M059J (cell line): ENCODE measurements at places on chromosomes 11 and 22.
A peak's percentile ranks its signal among the peaks of the same experiment; 100 is the strongest.

DNA sequence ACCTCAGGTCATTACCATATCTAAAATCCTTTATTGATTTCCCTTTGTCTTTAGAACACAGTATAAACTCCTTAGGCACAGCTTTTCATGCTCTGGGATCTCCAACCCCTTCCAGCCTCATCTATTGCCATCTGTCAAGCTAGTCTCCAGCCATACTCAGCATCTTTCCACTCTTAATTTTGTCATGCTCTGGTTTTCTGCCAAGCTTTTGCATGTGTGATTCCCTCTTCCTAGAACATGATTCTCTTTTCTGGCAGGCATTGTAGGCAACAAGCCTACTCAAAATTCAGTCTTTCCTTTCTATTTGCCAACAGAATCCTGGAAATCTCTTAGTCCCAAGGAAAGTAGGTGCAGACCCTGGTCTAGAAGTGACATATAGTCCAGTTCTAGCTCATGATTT, 35.5 kb upstream of the SLC6A5 start:
- no peak for DNase-seq

DNA sequence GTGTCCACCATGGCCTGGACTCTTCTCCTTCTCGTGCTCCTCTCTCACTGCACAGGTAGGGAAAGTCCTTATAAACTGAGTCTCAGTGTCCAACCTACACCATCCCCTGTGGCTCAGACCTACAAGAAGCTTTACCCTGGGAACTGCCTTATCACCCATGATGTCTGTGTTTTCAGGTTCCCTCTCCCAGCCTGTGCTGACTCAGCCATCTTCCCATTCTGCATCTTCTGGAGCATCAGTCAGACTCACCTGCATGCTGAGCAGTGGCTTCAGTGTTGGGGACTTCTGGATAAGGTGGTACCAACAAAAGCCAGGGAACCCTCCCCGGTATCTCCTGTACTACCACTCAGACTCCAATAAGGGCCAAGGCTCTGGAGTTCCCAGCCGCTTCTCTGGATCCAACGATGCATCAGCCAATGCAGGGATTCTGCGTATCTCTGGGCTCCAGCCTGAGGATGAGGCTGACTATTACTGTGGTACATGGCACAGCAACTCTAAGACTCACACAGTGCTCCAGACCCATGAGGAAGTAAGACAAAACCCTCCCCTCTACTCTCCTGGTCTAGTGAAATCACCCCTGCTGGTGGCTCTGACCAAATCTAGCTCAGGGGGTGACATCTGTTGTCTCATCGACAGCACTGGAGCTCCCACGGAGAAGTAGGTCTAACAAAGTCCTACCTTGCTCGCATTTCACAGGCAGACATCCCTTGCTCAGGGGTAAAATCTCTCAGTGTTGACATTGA, 74.3 kb downstream of the VPREB1 start:
- no peak for DNase-seq

DNA sequence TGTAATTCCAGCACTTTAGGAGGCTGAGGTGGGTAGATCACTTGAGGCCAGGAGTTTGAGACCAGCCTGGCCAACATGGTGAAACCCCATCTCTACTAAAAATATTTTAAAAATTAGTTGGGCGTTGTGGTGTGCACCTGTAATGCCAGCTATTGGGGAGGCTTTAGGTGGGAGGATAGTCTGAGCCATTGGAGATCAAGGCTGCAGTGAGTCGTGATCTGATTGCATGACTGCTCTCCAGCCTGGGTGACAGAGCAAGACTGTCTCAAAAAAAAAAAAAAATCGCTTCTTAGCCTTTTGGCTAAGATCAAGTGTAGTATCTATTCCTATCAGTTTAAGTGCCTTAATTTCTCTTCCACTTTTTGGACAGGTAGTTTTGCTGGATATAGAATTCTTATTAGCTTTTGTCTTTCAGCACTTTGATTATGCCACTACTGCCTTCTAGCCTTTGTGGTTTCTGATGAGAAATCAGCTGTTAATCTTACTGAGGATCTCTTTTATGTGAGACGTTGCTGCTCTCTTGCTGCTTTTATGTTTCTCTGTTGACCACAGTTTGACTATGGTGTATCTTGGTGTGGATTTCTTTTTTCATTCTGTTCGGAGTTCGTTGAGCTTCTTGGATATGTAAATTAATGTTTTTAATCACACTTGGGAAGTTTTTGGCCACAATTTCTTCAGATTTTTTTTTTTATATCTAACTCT, 24.7 kb downstream of the CHEK1 start:
- no peak for DNase-seq

- peak; percentile 75 for DNase-seq
Observed at GRCh38 chr11:101049123-101049522, 80.5 kb downstream of the PGR start.

DNA sequence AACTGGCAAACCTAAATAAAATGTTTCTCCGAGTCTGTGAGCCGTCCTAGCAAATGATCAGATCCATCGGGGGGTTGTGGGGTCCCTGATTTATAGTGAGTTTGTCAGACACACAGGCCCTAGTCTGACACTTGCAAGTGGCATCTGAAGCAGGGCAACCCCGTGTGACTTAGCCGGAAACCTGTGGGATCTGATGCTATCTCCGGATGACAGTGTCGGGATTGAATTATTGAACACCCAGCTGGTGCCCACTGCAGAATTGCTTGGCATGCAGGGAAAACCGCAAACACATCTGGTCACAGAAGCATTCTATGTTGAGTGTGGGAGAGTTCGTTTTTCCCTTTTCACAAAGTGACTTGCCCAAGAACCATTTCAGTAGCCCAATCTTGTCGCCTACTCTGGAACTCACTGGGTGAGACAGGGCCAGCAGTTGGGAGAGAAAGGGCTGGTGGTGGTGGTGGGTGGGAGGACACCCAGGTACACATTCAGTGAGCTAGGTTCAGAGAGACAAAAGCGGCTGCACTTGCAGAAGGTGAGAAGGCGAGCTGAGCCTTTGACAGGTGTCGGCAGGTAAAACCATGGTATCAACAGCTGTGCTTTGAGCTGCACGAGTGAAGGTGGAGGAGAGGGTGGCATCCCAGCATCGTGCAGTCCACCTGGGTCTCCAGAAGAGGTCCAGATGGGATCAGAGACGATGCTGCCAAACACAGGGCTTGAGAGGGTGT, 33.7 kb upstream of the B3GAT1 start:
- DNase-seq, result no peak

- DNase-seq, result no peak
Observed at GRCh38 chr11:2474059-2474901, 29.5 kb downstream of the KCNQ1 start.

DNA sequence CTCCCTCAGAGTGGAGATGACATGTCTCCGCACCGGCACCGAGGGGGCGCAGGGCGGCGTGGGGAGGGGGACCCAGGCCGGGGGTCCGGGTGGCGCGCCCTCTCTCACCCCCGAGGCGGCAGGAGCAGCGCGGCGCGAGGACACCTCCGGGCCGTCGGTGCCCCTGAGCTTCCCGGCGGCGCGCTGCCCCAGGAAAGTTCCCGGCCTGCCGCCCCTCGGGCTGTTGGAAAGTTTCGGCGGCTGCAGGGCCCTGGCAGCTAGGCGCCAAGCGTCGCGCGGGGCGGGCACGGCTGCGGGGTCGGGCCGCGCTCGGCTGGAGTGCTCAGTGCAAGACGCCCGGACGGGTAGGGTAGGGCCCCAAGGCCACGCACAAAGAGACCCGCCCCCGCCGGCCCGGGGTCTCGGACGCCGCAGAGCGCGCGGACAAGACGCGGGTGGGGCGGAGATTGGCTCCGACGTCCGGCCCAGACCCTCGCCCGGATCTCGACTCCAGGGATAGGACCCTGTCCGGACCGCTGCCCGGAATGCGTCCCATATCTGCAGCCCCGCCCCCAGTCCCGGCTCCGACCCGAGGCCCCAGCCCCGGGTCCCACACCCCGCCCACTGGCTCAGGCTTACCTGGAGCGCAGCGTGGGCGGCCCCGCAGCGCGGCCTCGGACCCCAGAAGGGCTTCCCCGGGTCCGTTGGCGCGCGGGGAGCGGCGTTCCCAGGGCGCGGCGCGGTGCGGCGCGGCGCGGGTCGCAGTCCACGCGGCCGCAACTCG, 471 bp downstream of the ARVCF start:
- no peak for DNase-seq

- DNase-seq, result peak; percentile 98
Observed at GRCh38 chr11:69321877-69322361, 28.0 kb downstream of the MYEOV start.

- DNase-seq, result no peak
Observed at GRCh38 chr11:105027678-105028077, 4.7 kb upstream of the CASP5 start.

GRCh38 chr11:70606248-70606950, 208.1 kb downstream of the CTTN start:
- DNase-seq, result no peak

DNA sequence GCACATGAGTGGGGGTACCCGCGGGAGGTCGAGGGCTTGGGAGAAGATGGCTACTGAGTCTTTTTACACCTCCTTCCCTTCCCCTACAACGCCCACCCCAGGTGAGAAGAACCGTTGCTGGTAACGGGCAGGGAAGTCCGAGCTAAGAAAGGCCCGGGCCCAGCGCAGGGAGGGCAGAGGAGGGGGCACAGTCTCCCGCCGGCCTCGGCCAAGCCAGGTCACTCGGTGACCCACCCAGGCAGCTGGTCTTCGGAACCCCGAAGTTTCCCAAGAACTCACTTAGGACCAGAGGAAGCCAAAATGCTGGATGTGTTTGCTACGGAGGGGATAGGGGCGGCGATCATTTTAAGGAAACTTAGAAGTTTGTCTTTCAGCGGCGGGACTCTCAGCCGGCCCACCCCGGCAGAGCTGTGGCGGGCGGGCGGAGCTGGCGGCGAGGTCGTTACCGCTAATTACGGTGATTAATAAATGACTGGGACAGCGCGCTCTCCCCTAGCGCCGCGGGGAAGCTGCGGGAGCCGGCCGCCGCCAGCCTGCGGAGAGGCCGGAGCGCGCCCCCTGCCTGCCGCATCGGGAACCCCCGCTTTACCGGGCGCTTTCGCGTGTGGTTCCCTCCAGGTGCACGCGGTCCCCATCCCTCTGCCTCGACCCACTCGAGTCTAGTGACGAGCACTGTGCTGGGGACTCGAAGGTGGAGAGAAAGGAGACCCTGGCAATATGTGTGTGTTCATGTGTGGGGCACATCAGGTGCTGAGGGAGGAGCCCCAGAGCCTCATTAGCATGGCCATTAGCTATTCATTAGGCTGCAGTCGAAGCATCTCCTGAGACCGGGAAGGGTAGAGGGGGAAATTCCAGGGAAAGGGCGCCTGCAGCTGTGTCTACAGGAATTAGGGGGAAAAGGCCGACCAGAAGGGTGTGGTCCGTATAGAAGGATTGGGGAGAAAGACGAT, 945 bp downstream of the ROBO3 start:
- peak; percentile 24 for DNase-seq

DNA sequence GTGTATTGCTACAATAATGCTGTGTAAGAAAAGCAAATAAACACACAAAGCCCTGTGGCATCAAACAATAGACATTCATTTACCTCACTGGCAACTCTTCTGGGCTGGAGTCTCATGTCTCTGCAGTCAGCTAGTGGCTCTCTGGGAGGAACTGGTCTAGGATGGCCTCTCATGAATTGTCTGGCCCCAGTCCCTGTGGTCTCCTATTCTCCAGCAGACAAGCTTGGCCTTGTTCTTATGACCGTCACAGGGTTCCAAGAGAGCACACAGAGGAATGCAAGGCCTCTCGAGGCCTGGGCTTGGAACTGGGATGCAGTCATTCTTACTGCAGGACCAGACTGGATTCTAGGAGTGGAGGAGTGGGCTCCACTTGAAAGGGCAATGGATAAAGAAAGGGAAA, 141.2 kb upstream of the NTM start:
- DNase-seq, result no peak

DNA sequence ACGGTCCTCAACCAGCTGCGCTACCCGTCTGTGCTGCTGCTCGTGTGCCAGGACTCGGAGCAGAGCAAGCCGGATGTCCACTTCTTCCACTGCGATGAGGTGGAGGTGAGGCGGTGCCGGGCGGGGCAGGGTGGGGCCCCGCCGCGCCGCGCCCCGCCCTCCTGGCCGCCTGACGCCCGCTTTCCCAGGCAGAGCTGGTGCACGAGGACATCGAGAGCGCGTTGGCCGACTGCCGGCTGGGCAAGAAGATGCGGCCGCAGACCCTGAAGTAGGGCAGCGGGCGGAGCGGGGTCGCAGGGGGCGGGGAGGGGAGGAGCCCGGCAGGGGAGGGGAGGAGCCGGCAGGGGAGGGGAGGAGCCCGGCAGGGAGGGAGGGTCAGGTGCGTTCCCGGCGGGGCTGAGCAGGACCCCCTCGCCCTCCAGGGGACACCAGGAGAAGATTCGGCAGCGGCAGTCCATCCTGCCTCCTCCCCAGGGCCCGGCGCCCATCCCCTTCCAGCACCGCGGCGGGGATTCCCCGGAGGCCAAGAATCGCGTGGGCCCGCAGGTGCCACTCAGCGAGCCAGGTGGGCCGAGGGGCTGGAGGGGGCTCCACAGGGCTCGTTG, 14.7 kb downstream of the EPS8L2 start:
- DNase-seq, result peak; percentile 43

GRCh38 chr11:71334191-71334590, 81.8 kb upstream of the SHANK2 start:
- no peak for DNase-seq

- DNase-seq, result no peak
Observed at GRCh38 chr11:66970371-66970806, 4.7 kb upstream of the C11orf86 start.

DNA sequence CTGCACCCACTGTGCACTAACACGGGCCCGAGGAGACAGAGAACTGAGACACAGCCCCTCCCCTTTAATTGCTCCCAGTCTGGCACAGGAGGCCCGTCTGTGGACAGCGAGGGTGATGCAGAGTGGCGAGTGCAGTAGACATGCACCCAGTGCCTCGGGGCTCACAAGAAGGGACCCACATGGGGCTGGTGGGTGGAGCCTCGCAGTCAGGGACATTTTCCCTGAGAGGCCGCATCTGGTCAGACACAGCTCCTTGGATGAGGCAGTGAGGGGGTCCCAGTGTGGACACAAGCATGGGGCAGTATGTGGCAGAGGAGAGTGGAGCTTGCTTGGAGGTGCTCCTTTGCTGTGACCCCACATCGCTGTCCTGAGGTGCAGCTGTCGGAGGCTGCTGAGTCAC, 54.8 kb downstream of the SBF1 start:
- no peak for DNase-seq

DNA sequence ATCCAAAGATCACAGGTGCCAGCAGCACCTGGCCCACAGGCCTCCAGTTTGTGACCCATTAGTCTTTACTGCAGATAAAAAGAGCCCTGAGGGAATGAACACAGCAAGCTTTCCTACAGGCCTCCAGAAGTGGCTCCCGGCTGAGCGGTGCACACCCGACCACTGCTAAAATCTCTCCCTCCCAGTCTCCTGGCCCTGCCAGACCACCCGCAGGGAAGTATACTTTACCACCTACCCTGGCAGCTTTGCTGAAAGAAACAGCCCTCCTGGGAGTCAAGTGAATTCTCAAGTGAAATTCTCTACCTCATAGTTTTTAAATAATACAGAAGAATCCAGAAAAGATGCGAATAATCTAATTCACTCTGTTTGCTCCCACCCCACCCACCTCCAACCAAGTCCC, 15.4 kb upstream of the MTNR1B start:
- DNase-seq, result no peak

- no peak for DNase-seq
Observed at GRCh38 chr11:72652873-72653630, 21.2 kb downstream of the PDE2A start.

- DNase-seq, result no peak
Observed at GRCh38 chr22:48475661-48476345, 1351.9 kb downstream of the BRD1 start.
